ENCODE measurements at places on chromosomes 16 and 17. TPM values are rescaled to one million over a fixed set of nuclear protein-coding genes. Genes with fewer than 3 reads are reported as not detected.

DNA sequence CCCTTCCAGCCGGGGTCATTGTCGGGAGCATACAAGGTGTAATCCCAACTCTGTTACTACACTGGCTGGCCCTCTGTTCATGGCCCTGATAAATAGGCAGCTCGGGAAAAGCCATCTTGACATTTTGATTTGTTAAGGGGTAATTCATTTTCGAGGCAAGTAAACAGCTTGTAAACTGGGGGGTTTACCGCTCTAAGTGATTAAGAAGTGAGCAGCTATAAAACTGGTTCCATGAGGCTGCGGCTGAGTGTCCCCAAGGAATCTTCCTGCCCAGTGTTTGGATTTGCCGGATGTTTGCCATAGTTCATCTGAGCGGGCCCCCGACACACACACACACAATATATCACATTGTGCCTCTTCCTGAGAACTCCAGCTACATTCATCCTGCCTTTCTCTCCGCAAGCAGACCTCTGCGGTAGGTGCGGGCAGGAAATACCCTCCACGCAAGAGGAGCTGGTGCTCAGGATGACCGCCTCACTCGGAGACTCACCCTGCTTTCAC lies 92.2 kb downstream of the SOCS1 start:
- DNase-seq = no peak

GRCh38 chr17:7589204-7589868 lies 558 bp downstream of the SOX15 start:
- peak; percentile 90 for DNase-seq

- no peak for DNase-seq
Measured at GRCh38 chr16:50523710-50524109, 24.5 kb upstream of the NKD1 start.

GRCh38 chr16:8511464-8511863 lies 78.8 kb downstream of the TMEM114 start:
- peak; percentile 38 for DNase-seq

The BAIAP2 gene
- 67.3 TPM for total RNA-seq

- no peak for DNase-seq
Measured at GRCh38 chr17:33028778-33029177, 37.1 kb downstream of the SPACA3 start.

The P2RX5 gene
- total RNA-seq = 2.0 TPM

DNA sequence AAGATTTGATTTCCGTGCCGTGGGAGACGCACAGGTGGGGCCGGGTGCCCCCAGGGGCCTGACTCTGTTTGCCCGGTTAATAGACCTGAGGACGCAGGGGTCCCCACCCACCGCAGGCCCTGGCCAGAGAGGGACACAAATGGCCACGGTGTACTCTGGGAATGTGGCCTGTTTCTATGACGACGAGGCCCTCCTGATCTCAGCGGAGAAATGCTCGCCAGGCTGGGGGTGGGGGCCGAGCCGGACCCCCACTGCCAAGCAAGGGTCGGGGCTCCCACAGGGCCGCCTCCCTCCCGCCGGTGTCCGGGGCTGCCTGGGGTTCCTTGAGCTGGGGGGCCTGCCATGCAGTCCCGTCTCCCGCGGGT lies 24.5 kb upstream of the C1QTNF8 start:
- DNase-seq = no peak

GRCh38 chr16:88341551-88342290 lies 41.0 kb upstream of the ZNF469 start:
- no peak for DNase-seq

- no peak for DNase-seq
Measured at GRCh38 chr17:42906772-42907446, 6.3 kb downstream of the G6PC1 start.

GRCh38 chr16:74626741-74627416 lies 20.0 kb upstream of the GLG1 start:
- DNase-seq = no peak

DNA sequence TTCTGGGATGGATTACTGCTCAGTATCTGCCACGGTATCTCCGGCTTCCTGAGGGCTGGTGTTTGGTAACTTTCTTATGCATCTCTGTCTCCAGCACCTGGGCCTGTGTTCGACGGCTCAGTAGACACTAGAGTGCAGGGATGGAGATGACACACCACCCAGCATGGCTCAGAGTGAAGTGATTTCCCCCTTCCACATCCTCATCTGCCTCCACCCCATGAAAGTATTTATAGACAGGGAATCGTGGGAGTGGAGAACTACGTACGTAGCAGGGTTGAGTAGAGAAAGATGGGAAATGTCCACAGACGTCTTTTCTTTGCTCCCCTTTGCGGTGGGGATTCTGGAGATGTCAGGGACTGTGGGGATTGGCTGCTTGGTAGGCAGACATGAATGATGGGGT lies 11.8 kb upstream of the SLC25A19 start:
- DNase-seq = no peak

DNA sequence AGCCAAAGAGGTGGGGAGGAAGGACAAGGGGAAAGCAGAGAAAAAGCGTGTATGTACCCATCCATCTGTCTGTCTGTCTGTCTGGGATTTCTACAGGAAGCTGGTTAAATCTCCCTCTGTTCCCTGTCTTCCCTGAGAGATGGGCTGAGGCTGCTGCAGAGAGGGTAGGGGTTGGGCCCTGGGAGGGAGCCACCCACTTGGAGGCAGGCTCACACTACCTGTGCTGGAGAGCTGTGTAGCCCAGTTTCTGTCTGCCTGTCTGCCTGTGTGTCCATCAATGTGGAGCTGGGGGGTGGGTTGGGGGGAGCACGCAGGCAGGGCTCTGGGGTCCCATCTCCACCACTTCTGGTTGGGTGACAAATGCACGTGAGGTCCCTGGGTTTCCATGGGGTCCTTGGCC lies 18.6 kb upstream of the C17orf113 start:
- DNase-seq = no peak

GRCh38 chr17:6546069-6546718 lies 10.2 kb downstream of the PITPNM3 start:
- DNase-seq = no peak

The TEKT5 gene
- 35.6 TPM for total RNA-seq

- DNase-seq = peak; percentile 33
Measured at GRCh38 chr16:68363658-68364521, 53.1 kb downstream of the PRMT7 start.

DNA sequence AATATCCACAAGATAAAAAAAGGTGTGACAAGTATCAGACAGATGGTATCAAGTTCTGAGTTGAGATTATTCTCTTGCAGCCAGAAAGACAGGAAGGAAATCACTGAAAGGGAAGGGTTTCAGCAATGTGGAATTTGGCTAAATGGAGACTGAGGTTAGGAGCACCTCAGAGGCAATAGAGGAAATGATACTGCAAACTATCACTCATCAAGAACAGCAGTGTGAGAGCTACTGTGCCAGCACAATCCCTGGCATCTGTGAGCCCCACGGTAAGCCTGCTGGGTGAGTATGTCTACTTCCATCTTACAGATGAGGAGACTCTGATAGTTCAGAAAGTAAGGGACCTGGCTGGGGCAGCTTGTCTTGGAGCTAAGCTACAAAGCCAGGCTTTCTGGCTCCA lies 162.0 kb downstream of the SALL1 start:
- no peak for DNase-seq

DNA sequence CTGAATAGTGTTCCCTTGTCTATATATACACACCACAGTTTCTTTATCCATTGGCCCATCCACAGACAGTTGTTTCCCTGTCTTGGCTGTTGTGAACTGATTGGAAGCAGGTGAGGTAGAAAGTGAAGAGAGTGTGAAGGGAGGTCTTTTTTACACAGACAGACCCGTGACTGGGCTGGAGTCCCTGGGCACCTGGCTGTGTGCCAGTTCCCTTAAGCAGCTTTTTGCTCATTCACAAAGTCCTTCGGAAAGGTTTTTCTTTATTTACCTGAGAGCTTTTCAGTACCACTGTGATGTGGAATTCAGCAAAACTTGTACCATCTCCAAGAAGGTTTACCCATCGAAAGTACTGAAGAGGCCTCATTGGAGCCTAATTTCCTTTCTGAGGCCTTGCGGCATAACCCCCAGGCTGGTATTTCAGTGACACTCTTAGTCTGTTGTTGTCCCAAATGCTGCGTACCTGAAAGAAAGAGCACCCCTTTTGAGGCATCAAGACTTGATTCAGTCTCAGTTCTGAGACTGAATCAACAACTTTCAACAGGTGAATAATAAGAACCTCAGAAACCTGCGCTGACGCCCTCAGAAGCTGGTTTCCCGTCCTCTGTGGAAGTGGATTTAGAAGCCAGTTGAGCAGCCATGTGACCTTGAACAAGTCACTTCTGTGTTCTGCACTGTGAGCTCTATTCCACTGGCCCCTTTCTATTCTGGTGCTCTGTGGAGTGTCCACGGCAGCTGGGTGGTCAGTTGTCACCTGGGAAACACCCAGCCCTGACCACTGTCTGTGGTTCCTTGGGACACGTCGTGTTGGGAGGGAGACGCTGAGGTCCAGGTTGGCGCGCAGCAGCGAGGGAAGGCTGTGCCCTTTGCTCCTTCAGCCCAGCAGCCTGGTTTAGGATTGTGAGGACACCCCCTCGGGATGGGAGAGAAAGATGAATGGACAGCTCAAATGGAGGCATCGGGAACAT lies 53.9 kb upstream of the CRISPLD2 start:
- DNase-seq = no peak

The KRTAP2-1 gene
- not detected for total RNA-seq

The KRTAP9-8 gene
- not detected for total RNA-seq

DNA sequence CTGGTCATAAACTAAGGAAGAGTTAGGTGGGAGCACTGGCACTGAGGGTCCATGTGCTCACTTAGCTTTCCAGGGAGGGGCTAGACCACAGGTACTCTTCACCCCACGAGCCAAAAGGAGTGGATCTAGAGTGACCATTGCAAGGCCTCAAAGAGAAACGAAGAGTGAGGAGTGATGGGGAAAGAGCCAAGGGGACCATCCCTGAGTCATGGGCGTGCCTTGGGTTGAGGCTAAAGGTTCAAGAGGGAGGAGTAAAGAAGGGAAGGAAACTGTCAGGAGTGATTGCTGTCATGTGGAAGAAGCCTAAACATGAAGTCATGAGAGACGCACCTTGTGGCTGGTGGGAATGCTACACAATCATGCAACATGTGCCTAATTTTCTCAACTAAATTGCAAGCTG lies 141.0 kb downstream of the CDH13 start:
- no peak for DNase-seq

- no peak for DNase-seq
Measured at GRCh38 chr17:46984892-46985291, 5.8 kb upstream of the RPRML start.

The CTRB1 gene
- total RNA-seq = not detected

DNA sequence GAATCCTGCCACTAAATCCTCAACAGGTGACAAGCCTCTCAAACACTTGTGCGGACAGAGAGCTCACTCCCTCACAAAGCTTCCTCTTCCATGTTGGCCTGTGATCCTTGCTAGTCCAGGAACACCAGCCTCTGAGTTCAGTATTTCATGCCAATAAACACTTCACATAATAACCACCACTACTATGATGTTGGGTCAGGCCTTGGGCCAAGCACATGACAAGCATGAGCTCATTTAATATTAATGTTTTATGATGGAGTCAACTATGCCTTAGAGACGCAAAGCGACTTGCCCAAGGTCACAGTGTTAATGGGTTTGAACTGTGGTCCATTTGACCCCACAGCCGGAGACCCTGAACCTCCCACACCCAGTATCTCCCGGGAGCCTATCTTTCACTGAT lies 129.1 kb downstream of the GAS7 start:
- peak; percentile 54 for DNase-seq

The FOXO3B gene
- 12.1 TPM for total RNA-seq

- no peak for DNase-seq
Measured at GRCh38 chr17:43848601-43849000, 1.6 kb downstream of the CD300LG start.

DNA sequence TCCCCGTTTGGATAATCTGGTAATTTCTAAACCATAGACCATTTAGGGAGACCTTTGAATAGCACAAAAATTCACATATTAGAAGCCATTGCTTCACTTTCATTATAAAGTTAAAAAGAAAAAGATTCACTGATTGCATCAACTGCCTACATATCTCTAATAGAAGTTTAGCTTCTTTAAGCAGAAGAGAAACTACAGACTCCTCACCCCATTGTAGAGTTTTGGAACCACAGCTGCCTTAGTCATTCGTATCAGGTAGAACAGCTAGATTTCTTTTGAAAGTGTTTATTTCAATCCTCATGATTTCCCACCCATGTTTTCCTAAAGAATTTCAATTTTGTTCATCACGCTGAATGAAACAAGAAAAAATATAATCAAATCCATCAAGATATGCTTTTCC lies 144.8 kb downstream of the CDH8 start:
- DNase-seq = no peak

The CDH1 gene
- total RNA-seq = 2.1 TPM

The PPP1R1B gene
- 22.4 TPM for total RNA-seq

- DNase-seq = no peak
Measured at GRCh38 chr17:19270704-19271611, 33.8 kb downstream of the EPN2 start.

DNA sequence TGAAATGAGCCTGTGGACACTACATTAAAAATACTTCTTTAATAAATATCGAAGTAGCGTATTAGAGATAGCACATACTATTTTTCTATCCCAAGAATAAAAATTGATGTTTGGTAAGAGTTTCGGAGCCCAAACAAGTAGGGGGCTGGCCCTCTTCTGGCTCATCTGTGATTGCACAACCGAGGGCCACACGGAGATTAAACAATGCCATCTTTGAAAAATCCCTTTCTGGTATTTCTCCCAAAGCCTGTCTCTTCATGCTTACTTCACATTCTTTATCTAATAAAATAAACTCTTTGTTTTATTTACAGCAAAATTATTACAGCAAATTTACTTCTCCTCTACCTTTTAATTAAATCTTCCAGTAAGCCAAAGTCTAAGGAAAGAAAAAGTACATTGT lies 9.6 kb upstream of the MYH11 start:
- DNase-seq = no peak

GRCh38 chr17:62739645-62740388 lies 68.3 kb downstream of the MARCHF10 start:
- no peak for DNase-seq

The TBC1D3I gene
- 2.2 TPM for total RNA-seq

DNA sequence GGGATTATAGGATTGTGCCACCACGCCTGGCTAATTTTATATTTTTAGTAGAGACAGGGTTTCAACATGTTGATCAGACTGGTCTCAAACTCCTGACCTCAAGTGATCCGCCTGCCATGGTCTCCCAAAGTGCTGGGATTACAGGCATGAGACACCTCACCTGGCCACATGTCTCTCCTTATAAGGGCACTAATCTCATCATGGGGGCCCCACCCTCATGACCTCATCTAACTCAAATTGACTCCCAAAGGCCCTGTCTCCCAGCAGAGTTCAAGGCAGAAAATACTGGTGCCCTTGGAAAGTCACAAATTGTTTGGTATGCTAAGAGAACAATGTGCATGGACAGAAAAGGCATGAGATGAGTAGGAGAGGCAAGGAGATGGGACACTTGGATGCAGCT lies 49.3 kb upstream of the GRIN2A start:
- DNase-seq = no peak

DNA sequence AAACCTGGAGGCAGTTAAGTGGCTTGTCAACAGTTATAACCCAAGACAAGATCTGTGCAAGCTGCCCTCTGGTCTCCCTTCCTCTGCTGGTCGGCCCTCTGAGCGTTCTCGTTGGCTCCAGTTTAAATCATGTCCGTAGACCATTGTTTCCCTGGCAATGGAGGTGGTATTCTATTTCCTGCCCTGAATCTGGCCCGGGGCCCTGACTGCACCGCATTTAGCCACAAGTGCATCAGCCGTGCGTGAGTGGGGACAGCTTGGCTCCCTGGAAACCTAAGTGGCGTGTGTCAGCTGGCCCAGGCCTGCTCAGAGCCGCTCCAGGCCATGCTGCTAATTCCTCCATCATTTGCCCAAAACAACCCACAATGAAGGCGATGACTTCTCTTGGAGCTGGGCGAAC lies 15.0 kb upstream of the MYLK3 start:
- DNase-seq = no peak

- DNase-seq = no peak
Measured at GRCh38 chr17:4386406-4386805, 19.9 kb upstream of the UBE2G1 start.

- no peak for DNase-seq
Measured at GRCh38 chr17:2681650-2682049, 29.9 kb downstream of the CLUH start.

Data from testis (tissue), 5 donors.